ENCODE measurements at places on chromosomes 12 and 14. TPM values are rescaled to one million over a fixed set of nuclear protein-coding genes. Genes with fewer than 3 reads are reported as not detected.

The SRGAP1 gene
- 15.5 TPM for total RNA-seq

The CCDC175 gene
- total RNA-seq = 0.71 TPM

The LRFN5 gene
- total RNA-seq = 5.5 TPM

The MYO1H gene
- not detected for total RNA-seq

The RNFT2 gene
- 3.1 TPM for total RNA-seq

The KRT3 gene
- not detected for total RNA-seq

The TMEM132C gene
- 0.78 TPM for total RNA-seq

The APAF1 gene
- 30.4 TPM for total RNA-seq

The ZC2HC1C gene
- 1.8 TPM for total RNA-seq

The ESR2 gene
- 0.27 TPM for total RNA-seq

The LRRC23 gene
- total RNA-seq = 11.2 TPM

The ZFC3H1 gene
- total RNA-seq = 71.7 TPM

The OLR1 gene
- 8.4 TPM for total RNA-seq

The CELA1 gene
- total RNA-seq = not detected

The NEMF gene
- total RNA-seq = 75.8 TPM

The NFATC4 gene
- 121 TPM for total RNA-seq

The GLI1 gene
- 2.4 TPM for total RNA-seq

The MMP19 gene
- total RNA-seq = 26.4 TPM

The SERPINA12 gene
- total RNA-seq = not detected

The RPL36AL gene
- total RNA-seq = 153 TPM

The RPS29 gene
- total RNA-seq = 860 TPM

The CEP170B gene
- 30.0 TPM for total RNA-seq

The RNASE4 gene
- total RNA-seq = 71.8 TPM

The TMX1 gene
- 26.9 TPM for total RNA-seq
